Stimulated activated CD4-positive, alpha-beta T cell treated with anti-CD3 and anti-CD28 coated beads, Interleukin-12 subunit alpha, Interleukin-12 subunit beta, amount 100 ng/mL, for 4 hours (primary cell): ENCODE measurements at places on chromosomes 4 and X.

- no peak for DNase-seq
Observed at GRCh38 chr4:173405840-173406606, 7.1 kb upstream of the SCRG1 start.

DNA sequence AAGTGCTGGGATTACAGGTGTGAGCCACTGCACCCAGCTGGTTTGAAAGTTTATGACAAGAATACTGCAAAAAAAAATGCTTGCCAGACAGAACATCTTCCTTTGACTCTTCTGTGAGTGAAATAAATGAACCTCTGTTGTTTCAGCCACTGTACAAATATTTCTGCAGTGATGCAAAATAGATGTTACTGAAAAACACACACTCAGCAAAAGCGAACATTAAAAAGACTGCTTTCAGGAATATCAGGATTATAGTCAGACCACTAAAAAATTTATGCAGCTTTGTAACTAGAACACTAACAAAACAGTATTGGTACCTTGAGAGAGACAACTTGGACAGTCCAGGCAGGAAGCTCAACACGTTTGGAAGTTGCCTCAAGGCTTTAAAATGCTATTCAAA, 16.9 kb upstream of the SEPSECS start:
- DNase-seq, result no peak

- no peak for DNase-seq
Observed at GRCh38 chr4:8709729-8710360, 117.3 kb downstream of the CPZ start.

GRCh38 chrX:44344194-44344593, 722 bp upstream of the EFHC2 start:
- peak; percentile 35 for DNase-seq

- no peak for DNase-seq
Observed at GRCh38 chrX:31603411-31604120, 531.7 kb upstream of the FTHL17 start.

DNA sequence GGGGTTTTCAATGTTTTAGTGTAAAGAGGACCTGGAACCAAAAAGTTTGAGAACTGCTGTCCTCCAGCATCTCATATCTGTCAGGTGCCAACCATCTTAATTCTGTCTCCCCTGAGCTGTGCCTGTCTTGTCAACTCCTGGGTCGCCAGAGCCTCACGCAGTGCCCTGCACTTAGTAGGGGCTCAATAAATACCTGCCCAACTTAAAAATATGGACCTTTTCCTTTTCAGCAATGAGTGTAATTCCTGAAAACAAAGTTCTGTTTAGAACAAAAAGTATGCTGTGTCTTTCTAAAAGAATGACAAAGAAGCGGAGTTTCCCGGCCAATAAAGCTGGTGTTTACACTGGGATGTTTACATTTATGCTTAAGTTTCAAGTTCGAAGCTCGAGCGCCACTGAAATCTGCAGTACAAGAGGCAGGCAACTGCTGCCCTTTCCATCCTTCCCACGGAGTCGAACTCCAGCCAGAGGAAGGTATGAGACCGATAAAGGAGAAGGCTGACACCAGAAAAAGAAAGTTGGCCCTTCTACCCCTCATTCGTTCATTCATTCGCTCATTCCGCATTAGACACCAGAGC, 1.1 kb upstream of the HTATSF1 start:
- no peak for DNase-seq

DNA sequence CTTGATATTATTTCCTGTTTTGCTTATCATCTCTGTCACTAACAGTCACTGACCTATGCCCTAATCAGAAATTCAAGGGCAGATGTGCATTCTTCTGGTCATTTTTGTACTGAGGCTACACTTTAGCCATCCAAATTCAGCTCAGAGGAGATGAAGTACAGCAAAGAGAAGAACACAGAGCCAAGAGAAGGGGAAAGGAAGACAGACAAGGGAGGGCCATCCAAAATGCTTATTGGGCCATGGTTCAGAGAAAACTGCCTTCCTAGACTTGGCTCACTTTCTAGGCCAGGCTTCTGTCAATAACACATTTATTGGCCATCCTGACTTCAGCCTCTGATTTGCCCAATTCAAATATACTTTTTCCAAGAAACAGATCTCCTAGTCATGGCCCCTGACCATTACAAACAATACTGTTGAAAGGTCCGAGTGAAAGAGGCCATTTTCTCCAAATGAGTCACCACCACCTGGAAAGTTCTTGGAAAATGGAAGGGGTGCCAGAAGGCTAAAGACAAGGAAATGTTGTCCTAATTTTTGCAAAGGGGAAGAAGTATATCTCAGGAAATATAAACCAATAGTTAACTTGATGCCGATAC, 56.4 kb downstream of the DCX start:
- no peak for DNase-seq

DNA sequence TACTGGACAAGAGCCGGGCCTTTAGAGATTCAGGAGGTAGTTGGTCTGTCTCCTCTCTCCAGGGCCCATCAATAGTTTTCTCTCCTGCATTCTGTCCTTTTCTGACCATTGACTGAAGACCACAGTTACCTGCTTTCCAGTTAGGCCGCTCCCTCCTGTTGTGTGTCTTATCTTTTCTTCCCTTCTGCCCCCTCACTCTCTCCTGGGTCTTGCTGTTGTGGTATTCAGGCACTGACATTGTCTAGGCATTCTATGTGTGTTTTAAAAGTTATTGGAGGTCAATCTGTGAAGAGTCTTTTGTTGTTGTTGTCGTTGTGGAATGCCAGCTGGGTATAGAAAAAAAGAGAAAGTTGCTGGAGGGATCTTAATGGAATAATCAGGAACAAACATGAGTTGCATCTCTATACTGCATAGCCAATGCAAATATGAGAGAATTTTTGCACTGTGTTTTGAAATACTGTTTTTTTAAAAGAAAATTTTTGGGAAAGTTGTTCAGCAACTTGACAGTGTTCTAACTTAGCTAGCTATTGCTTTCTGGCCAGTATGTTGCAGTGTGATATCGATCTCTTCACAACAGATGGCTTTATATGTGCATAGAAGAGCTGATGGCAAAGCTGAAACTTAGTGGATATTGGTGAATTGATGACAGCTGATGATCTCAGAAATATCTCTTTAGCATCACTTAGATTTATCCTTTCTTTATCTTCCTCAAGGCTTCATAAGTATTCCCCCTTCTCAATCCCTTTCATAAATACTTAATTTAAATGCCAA, 240.7 kb downstream of the C4orf33 start:
- DNase-seq, result no peak

- DNase-seq, result no peak
Observed at GRCh38 chr4:94649381-94650133, 108.2 kb upstream of the BMPR1B start.

GRCh38 chr4:184357772-184358171, 116.6 kb downstream of the IRF2 start:
- DNase-seq, result no peak

- DNase-seq, result no peak
Observed at GRCh38 chrX:18377796-18378195, 23.3 kb upstream of the SCML2 start.

DNA sequence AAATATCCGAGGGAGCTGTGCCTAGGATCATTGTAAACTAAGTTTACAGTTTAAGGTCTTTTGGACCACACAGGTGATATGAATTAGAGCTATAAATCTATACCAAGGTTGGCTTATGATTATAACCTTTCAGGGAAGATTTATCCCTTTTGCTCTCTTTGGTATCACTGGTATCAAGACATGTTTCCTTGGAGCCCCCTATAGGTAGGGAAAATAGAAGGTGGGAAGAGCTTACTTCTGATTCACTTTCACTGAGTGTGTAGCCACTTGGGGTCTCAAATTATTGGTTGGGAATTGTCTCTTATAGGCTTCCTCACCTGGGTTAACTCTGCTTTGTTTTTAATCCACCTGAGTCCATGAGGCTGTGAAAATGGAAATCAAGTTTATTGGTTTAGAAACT, 262.1 kb upstream of the NR3C2 start:
- no peak for DNase-seq

DNA sequence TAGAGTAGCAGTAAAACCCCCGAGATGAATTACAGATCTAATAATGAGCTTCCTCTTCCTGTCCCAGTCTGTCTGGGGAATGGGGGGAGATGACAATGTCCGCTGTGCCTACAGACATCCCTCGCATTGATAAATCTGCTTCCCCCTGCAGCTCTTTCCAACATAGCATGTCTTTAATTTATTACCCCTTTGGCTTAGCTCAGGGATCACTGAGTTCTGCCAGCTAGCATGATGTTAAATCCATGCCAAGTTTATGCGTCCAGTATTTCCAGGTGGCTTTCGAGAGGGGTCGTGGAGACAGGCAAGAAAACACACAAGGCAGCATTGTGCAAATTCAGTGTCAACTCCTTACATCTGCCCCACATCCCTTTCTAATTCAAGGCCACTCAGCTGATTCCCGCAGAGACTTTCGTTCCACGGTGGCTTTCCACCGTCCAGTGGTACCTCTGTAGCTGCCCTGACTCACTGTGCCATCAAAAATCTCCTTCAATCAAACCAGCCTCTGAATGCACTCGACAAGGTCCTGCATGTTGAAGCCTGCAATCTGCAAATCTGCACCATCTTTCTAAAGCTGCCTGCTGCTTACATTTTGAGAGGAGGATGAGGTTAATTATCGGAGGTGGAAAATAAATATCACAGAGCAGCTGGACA, 75.1 kb downstream of the MXRA5 start:
- no peak for DNase-seq

DNA sequence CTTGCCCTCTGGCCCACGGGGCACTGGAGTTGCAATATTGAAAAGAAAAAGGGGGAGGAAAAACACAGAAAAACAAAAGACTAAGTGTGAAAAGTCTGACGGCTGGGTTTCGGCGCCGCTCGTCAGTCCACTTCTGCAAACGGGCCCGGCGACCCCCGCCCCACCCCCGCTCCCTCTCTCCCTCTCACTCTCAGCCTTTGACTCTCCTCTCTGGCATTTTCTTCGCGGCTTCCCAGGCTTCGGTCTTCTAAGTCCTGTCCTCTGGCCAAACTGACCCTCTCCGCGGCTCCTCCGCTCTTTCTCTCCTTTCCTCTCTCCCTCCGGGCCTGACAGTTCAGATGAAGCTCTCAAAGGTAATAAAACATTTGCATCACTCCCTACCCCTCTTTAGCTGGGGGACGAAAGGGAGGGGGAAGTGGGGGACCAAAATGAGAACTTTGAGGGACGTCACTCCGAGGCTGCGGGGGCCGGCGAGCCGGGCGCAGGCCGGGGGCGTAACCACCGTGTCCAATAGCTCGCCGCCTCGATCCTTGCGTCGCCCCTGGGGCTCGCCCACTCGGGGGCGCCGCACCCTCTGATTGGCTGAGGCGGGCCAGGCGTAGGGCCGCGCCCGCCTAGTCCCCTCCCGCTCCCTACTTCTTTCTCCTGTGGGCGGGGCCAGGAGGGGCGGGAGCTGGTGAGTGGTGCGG, at the start of gene NKX6-1:
Gene NKX6-1, minus strand, starts transcription at position 358 of the 689 bp plus-strand sequence. CDS start 1,064 bp downstream, outside the sequence.
- DNase-seq, result no peak

- no peak for DNase-seq
Observed at GRCh38 chr4:173464481-173464880, 65.5 kb downstream of the HAND2 start.

DNA sequence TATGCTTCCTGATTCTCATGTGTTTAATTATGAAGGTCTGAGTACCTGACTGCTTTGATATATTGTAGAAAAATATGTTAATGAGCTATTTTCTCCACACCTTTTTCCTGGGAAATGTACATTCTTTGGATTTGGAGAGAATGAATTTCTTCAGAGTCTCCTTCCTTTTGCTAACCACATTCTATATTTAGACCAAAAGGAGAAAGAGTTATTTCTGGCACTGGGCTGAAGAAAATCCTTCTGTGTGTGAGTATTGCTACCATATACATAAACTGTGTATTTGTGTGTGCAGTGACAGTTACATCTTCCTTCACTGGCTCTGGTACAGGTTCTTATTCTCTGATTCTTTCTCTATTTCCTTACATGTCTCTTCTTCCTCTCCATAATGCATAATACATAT, 44.5 kb upstream of the PGRMC2 start:
- DNase-seq, result no peak

DNA sequence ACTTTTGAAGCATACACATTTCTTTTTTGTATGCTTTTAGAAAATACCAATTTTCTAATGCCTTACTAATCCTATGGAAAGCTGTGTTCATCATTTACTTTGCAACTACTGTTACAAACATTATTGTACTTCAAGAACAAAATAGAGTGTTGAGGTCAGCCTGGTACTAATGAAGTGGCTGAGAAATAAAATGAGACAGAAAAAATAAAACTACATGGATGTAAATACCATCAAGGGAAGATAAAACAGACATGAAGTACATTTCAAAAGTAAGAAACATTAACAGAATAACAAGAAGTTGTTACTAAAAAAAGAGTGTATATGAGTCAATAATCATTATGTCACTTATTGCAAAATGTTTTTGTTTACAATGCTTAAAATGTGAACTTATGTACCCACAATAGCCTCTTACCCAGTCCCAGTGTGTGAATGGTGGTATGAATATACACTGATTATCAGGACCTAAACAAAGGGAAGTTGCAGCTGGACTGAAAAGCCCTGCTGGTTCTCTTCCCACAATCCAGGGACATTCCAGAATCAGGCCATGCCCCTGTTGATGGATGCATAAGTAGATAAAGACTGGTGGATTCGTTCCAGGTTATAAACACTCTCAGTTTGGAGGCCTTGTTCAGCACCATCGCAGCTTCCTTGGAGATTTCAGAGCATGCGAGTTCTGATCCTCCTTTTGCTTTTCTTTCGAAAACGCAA, 2.4 kb upstream of the CSN3 start:
- DNase-seq, result no peak

DNA sequence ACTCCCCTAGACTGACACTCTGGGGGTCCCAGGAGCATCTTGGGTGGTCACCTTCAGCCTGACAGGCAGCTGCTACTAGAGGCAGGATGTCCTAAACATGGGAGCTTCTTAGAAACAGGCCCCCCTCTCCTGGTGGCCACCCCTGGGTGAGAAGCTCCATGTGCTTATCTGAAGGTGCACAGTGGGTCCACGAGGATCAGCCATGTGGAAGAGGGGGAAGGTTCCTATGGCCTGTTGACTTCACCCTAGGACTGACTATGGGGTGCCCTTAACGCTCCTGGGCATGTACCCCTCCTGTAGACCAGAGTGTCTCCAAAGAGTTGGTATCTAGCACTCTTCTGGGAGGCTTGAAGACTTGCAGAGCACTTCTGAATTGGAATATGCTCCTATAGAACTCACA, 22.9 kb upstream of the WDR1 start:
- no peak for DNase-seq

DNA sequence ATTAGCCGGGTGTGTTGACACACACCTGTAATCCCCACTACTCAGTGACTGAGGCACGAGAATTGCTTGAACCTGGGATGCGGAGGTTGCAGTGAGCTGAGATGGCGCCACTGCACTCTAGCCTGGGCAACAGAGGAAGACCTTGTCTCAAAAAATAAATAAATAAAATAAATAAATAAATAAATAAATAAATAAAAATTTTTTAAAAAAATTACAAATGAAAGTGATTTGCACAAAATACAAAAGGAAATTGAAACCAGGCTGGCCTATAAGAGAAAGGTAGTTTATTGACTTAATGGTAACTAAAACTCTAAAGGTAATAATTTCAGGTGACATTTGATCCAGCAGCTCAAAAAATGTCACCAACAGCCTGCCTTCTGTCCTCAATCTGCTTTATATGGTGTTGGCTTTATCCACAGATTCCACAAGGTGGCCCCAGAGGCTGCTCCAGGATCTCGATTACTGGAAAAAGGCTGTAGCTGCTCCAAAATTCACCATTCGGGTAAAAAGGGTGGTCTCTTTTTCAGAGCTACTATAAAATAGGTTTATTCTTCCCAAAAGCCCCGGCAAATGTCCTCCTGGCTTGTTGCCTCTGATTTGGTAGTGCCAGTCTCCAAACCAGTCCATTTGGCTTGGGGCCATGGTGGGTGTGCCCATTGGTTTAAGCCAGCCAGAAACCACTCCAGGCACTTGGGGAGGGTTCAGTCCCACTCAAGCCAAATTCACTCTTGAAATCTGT, 61.4 kb upstream of the TRIM2 start:
- peak; percentile 24 for DNase-seq

GRCh38 chrX:2299871-2300270, 200.9 kb downstream of the DHRSX start:
- no peak for DNase-seq
